ENCODE measurements at places on chromosomes 4 and X. TPM values are rescaled to one million over a fixed set of nuclear protein-coding genes. Genes with fewer than 3 reads are reported as not detected.

The HPGDS gene
- total RNA-seq = 3.2 TPM

The TNIP2 gene
- 47.0 TPM for total RNA-seq

The F11 gene
- not detected for total RNA-seq

The QDPR gene
- 21.8 TPM for total RNA-seq

The USP27X gene
- 1.3 TPM for total RNA-seq

The STPG2 gene
- total RNA-seq = not detected

The YY2 gene
- 2.1 TPM for total RNA-seq

The AWAT2 gene
- total RNA-seq = not detected

The HTRA3 gene
- total RNA-seq = not detected

The ADGRG2 gene
- total RNA-seq = not detected

The TRPC5OS gene
- not detected for total RNA-seq

The ASB11 gene
- total RNA-seq = not detected

The FGFBP2 gene
- 1.1 TPM for total RNA-seq

The ANK2 gene
- 1.2 TPM for total RNA-seq

The NPY5R gene
- not detected for total RNA-seq

The KLB gene
- not detected for total RNA-seq

The GYG2 gene
- total RNA-seq = not detected

The ERCC6L gene
- 10.8 TPM for total RNA-seq

The MAGEA9 gene
- not detected for total RNA-seq

The ABLIM2 gene
- total RNA-seq = 0.43 TPM

The DTHD1 gene
- total RNA-seq = 0.07 TPM

The TCEANC gene
- total RNA-seq = 9.9 TPM

The MAGEA2 gene
- not detected for total RNA-seq

The SULT1B1 gene
- 4.7 TPM for total RNA-seq

The ASB5 gene
- total RNA-seq = not detected

The GJB1 gene
- total RNA-seq = not detected
